Calu3 (cell line): ENCODE measurements at places on chromosomes 11 and 22. TPM values are rescaled to one million over a fixed set of nuclear protein-coding genes. Genes with fewer than 3 reads are reported as not detected.

The MORC2 gene
- 37.0 and 38.8 TPM in 2 replicates for total RNA-seq

The SAA4 gene
- 2.6 and 7.2 TPM in 2 replicates for total RNA-seq

The B4GAT1 gene
- total RNA-seq: 11.8 and 12.2 TPM in 2 replicates

The OR10A2 gene
- total RNA-seq: not detected in 2 replicates

The CFAP300 gene
- total RNA-seq: 2.9 and 4.6 TPM in 2 replicates

The POU2AF3 gene
- 3.4 and 3.8 TPM in 2 replicates for total RNA-seq

The TESMIN gene
- total RNA-seq: 6.8 and 9.7 TPM in 2 replicates

The SHISAL1 gene
- total RNA-seq: not detected in 2 replicates

The OR52N4 gene
- not detected in 2 replicates for total RNA-seq

The KCNQ1 gene
- total RNA-seq: 7.4 and 9.2 TPM in 2 replicates

The APOA4 gene
- total RNA-seq: not detected in 2 replicates

The SYT7 gene
- 4.4 and 6.3 TPM in 2 replicates for total RNA-seq

The IFITM10 gene
- 3.3 and 8.1 TPM in 2 replicates for total RNA-seq
